ENCODE measurements at places on chromosomes 16 and 17.

- no peak for DNase-seq
Observed at GRCh38 chr16:30368122-30368791, 2.0 kb downstream of the TBC1D10B start.

DNA sequence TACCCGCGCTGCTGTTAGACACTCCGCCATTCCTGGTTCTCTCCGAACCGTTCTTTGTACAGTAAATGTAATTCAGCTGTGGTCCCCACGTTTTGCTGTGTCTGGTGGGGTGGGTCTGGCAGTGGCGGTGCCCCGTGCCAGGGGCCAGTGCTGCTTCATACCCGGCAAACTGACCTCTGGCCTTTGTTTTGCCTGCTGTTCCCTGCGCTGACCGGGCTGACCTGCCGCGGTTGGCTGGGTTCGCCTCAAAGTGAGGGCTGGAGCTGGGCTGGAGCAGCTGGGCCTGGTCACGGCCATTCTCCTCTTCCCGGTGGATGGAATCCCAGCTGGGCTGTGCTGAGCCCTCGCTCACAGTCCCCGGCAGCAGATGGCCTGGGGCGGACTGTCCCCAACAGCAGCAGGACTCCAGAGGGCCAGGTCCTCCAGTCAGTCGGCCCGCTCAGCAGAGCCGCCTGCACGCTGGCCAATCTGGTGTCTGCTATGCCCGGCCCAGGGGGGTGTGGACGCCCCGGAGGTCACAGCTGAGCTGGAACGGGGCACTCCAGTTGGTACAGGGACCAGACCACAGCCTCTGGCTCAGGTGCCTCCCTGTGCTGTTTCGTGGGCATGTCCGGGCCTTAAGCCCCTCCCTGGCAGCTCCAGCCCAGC, 1.5 kb upstream of the WFIKKN1 start:
- no peak for DNase-seq

- DNase-seq: no peak
Observed at GRCh38 chr16:89230255-89230654, 12.8 kb downstream of the ZNF778 start.

DNA sequence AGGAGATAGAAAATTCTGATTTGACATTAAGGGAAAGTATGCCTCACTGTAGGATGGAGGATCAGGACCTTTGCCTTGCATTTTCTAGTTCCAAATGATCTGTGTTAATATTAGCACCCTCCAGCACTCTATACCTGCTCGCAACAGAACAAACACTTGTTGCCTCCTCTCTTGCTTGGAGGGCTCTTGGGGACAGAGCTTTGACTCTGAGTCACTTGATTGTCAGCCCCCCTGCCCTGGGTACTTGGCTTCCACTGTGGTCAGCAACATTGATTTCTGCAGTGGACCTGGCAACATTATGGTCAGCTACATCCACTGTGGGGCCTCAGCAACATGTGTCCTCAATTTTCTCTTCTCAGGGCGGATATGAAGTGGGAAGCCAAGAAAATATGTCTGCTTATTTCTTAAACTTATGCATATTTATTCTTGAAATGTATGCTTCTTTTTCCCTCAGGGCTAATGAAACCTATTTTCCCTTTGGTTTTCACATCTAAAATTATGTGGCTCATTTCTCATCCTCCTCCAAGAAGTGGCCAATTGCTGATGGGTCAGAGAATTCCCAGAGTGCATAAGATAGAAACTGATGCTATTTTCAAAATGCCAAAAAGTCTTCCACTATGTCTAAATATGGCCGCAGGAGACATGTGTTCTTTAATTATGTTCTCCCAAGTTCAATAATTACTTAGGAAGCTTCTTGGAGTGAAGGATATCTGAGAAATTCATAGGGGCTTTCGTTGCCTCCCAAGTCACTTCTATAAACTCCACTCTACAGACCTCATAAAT, 94.6 kb upstream of the SMIM36 start:
- no peak for DNase-seq

DNA sequence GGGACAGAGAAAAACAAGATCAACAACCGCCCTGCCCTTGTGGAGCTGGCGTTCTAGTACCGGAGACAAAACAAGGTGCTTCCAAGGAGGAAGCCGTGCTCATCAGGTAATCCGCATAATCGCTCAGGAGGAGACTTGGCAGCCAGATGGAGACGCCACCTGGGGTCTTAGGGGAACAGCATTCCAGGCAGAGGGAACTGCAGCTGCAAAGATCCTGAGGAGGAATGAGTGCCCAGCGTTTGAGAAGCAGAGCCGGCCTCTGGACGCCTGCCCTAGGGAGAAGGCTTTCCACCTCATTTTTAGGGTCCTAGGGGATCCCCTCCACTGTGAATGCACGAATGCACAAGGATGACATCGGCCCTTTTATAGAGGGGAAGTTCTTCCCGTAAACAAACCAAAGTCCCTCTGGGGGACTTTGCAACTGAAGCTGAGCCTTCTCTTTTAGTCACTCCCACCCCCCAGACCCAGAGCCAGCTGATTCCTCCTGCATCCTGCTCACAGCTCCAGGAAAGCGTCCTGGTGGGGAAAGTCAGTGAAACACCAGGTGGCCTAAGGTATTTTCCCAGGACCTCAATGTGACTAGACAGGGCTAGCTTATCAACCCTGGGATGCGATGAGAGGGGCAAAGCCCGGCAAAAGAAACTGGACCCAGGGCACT, 13.2 kb upstream of the MPRIP start:
- DNase-seq: no peak

- DNase-seq: no peak
Observed at GRCh38 chr17:75615301-75615700, 17.9 kb upstream of the SMIM5 start.

DNA sequence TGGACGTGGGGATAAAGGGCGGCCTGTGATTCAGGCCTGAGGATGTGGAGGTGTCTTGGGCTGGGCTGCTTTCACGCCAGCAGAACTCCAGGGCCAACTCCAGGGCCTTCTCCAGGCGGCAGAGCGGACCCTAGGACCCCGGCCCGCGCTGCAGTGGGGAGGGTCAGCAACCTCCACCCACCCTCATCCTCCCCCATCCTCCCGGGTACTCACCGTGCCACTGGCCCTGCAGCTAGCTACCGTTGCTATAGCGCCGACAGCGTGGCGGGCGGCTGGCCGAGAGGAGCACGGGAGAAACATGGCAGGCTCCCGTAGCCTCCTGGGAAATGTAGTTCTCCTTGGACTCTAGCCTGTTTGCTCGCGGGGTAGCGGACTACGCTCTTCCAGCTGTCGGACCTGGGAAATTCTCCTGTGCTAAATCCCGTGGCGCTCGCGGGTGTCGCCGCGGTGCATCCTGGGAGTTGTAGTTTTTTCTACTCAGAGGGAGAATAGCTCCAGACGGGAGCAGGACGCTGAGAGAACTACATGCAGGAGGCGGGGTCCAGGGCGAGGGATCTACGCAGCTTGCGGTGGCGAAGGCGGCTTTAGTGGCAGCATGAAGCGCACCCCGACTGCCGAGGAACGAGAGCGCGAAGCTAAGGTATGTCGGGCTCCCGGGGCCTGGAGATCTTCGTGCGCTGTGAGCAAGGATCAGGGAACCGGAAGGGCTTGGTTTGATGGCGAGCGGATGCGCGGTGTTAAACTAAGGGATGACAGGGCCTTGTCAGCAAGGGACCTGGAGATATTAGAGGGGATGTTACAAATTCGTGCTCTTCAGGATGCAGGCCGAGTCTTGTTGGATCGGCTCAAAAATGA, at the start of the genes FTO and RPGRIP1L:
Gene FTO (plus strand): TSS at position 567 of the 855 bp plus-strand sequence.
Gene RPGRIP1L (minus strand): TSS at position 270 of the 855 bp plus-strand sequence. CDS start 3,136 bp downstream, outside the sequence.
- DNase-seq: peak; percentile 89

GRCh38 chr16:87409153-87409552, 17.0 kb downstream of the MAP1LC3B start:
- DNase-seq: no peak

DNA sequence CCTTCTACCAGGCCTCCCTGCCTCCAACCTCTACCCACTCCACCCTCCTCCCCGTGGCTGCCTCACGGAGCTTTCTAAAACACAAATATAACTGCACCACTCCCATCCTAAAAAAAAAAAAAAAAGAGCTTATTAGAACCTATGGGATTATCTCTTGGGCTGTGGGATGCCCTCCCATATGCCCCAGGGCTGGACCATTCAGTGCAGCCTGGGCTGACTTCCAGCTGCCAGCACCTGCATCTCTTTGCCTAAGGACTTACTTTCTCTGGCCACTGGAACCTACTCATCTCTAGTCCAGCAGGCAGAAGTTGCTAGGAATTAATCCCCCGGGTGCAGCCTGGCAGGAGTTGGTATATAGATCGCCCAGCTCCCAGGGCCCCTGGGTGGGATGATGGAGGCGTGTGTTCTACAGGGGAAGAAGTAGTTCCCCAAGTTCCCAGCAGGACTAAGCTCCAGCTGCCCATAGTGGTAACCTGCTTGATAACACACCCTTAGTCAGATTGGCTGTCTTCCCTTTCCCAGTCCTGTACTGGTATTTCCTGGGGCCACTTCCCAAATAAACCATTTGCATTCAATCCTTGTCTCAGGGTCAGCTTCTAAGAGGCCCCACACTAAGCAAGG, 10.3 kb downstream of the MPP3 start:
- no peak for DNase-seq

DNA sequence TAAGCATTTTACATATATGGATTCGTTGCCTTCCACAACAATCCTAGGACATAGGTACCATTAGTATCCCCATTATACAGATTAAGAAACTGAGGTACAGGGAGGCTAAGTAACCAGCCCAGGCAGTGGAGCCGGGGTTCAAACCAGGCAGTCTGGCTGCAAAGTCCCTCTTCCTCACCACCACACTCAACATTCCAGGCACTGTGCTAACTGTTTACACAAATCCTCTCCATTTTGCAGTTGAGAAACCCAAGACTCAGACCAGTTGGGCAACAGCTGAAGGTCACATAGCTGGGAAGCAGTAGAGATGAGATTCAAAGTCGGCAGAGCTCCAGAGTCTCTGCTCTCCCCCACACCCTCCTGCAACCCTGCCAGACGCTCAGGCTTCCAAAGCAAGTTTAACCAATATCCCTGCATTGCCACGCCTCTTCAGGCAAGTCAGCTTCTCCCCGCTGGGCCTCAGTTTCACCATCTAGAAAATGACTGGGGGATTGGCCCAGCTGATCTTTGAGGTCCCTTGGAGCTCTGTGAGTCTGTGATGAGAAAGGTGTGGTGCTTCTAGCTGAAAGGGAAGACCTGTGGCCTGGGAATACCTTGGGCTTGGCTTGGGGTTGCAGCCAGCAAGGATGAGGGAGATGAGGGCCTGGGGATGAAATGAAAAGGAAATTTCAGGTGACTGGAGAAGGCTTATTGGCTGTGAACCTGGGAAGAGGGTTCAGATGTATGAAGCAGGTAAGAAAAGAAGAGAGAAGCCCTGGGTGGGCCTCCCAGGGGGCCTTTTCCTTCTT, 14.0 kb downstream of the CCR7 start:
- no peak for DNase-seq

DNA sequence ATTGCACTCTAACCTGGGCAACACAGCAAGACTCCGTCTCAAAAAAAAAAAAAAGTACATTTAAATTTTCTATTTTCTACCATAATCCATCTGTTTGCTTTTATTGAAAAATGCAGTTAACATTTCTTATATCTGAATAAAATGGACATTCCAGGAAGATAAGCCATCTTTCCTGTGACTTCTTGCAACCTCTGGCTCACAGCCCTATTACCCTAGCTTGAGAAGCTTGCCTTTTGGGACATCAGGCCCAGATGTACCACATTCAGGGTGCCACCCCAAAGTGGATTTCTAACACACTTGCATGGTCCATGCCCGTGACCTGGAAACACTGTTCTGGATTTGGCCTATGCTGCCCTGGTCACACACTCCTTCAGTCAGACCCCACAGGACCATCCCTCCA, 30.1 kb upstream of the DDX52 start:
- DNase-seq: no peak

DNA sequence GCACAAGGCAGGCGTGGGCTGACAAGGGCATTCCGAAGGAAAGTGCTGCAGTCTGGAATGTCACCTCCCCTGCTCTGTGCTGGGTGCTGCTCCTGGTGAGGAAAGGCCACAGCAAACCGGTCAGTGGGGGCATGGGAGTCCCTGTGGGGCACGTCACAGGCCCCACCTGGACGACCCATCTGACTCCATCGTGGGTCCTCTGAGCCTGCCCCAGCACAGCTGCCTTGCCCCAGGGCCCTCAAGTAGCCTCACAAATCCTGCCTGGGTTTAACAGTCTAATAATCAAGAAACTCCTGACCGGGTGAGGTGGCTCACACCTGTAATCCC, 2.8 kb upstream of the MYO15B start:
- no peak for DNase-seq

DNA sequence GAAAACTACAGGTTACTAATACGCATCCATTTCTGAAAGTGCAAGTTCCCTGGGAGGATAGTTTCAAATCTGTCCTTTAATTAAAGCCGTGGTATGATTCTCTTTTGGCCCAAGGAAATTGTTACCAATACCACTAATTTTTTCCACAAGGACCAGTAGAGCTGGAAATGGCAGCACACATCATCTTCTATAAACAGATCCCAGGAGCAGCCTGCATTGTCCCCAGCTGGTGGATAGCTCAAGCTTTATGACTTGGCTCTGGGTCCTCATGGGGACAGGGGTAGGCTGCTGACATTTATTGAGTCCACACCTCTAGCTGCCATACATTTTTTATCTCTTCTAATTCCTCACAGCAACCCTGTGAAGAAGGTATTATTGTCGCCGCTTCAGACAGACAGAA, 35.8 kb upstream of the BHLHA9 start:
- no peak for DNase-seq

DNA sequence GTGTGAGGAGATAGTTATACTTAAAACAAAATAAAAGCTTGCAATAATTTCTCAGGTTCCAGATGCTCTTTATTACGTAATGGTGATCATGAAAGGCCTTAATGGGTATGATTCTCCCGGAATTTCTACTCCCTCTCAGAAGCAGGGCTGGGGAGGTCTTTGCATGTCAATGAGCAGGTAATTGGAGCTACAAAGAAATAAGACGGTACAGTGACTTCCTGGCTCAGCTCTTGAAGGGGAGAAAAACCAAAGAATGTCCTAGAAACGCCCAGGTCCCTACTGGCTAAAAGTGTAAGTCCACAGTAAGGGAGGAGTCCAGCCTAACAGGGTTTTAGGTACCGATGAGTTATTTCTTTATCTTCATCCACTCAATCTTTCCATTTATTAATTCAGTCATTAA, 390.9 kb downstream of the TMEM114 start:
- no peak for DNase-seq

- no peak for DNase-seq
Observed at GRCh38 chr17:5181509-5182305, 10.0 kb downstream of the ZNF594 start.

- DNase-seq: no peak
Observed at GRCh38 chr17:45305530-45306087, 11.2 kb downstream of the MAP3K14 start.

DNA sequence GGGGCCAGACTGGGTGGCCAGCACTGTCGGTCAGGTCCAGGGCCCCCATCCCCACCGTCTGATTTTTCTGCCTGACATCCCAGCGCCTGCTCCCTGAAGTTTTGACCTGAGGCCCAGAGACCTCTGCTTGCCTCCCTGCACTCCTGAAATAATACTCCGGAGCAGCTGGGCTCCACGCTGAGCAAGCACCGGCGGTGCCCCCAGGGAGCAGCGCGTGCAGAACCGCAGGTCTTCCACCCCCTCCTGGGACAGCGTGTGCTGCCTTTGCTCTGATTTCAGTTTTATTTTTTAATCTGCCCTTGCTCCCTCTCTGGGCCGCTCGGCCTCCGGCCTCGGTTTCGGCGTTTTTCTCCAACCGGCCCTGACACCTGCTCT, 132.4 kb upstream of the GSE1 start:
- no peak for DNase-seq

GRCh38 chr17:55158439-55158838, 106.3 kb upstream of the HLF start:
- DNase-seq: no peak

GRCh38 chr16:72400257-72401083, 228.5 kb upstream of the PMFBP1 start:
- DNase-seq: no peak
